ENCODE measurements at places on chromosomes 1 and 21. TPM values are rescaled to one million over a fixed set of nuclear protein-coding genes. Genes with fewer than 3 reads are reported as not detected.
A peak's percentile ranks its signal among the peaks of the same experiment; 100 is the strongest.

- no peak overlapping the region for H3K4me3 ChIP-seq
- no peak for DNase-seq
- no peaks in the 10 kb centered on the region for H3K27me3 ChIP-seq
- no peaks in the 10 kb centered on the region for H3K4me1 ChIP-seq
- no peak overlapping the region for H3K27ac ChIP-seq
These were observed 49.1 kb downstream of the VANGL2 start for GRCh38 chr1:160449494-160449893.

GRCh38 chr21:45555557-45556301 is 13.5 kb upstream of the SLC19A1 start:
- peak overlapping the region; percentile 74 for H3K4me3 ChIP-seq
- H3K27ac ChIP-seq, result peak overlapping the region; percentile 62
- no peaks in the 10 kb centered on the region for H3K36me3 ChIP-seq
- peaks cover 13% of the 10 kb centered on the region for H3K27me3 ChIP-seq
- peaks cover 18% of the 10 kb centered on the region for H3K4me1 ChIP-seq
- peak; percentile 56 for DNase-seq

GRCh38 chr1:17494114-17494729 is 45.3 kb upstream of the ARHGEF10L start:
- H3K27me3 ChIP-seq, result peaks cover 14% of the 10 kb centered on the region
- H3K4me3 ChIP-seq, result no peak overlapping the region
- no peaks in the 10 kb centered on the region for H3K36me3 ChIP-seq
- H3K27ac ChIP-seq, result no peak overlapping the region
- peak; percentile 77 for DNase-seq

DNA sequence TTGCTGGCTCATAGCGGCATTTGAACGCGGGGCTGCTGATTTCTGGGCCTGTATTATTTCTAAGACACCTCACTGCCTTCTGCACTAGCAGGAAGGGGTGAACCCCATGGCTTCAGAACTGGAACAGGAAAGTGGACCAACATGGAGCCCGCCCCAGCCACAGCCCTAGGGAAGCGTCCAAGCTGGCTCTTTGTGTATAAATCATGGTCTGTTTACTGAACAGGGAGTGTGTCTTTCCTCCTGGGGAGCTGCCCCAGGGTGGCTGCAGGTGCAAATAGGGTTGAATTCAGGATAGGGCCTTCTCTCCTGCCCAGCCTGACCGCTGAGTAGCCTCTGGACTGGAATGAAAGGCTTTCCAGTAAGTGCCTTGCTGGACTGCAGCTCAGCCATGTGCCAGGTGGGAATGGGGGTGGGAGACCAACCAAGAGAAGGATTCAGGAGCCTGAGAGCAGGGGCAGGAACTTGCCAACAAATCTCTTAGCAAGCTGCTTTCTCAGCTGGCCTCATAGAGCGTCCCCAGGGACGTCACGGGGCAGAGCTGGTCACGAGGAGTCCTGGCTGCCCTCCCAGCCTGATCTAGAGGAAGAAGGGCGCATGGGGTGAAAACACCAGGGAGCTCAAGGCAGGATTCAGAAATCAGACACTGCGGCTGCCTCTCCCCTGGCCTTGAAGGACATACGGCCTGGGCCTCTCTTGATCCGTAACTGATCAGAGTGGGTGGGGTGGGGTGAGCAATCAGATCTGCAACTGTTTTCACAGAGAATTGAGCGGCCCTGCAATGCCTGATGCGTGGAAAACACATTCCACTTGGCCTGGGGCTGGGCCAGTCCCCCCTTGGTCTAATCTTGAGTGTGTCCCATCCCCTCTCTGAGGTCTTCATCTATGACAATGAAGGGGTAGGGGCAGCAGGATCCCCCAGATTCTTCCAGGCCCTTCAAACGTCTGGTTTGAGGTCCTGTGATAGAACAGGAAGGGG is 56.5 kb upstream of the SELENON start:
- H3K36me3 ChIP-seq, result no peaks in the 10 kb centered on the region
- no peak overlapping the region for H3K4me3 ChIP-seq
- no peak for DNase-seq
- peaks cover 47% of the 10 kb centered on the region for H3K27me3 ChIP-seq
- H3K4me1 ChIP-seq, result no peaks in the 10 kb centered on the region

DNA sequence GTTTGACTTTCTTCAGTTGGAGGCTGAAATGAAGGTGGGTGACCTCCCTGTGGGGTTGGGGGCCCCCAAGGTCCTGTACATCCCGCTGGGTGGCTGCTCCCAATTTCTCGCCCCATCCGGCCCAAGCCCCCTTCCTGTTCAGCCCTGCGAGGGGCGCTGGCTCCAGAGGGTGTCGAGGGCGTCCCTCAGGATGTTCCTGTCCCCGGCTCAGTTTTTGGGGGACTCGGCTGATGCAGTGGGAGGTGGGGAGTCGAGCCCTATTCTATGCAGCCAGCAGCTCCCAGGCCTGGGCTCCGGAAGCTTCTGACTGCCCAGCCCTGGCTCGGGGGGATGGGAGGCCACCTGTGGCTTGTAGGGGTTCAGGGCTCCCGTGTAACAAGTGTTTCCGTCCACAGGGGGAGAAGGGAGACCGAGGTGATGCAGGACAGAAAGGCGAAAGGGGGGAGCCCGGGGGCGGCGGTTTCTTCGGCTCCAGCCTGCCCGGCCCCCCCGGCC is 38.2 kb downstream of the SLC19A1 start:
- H3K36me3 ChIP-seq, result peaks cover 17% of the 10 kb centered on the region
- DNase-seq, result no peak
- H3K27ac ChIP-seq, result no peak overlapping the region
- peaks cover 9% of the 10 kb centered on the region for H3K27me3 ChIP-seq
- no peaks in the 10 kb centered on the region for H3K4me1 ChIP-seq

GRCh38 chr1:172727956-172728603 is 69.2 kb downstream of the FASLG start:
- peaks cover 16% of the 10 kb centered on the region for H3K4me1 ChIP-seq
- no peak overlapping the region for H3K4me3 ChIP-seq
- H3K27me3 ChIP-seq, result no peaks in the 10 kb centered on the region
- H3K27ac ChIP-seq, result no peak overlapping the region
- peaks cover 17% of the 10 kb centered on the region for H3K36me3 ChIP-seq
- peak; percentile 38 for DNase-seq

GRCh38 chr1:234188454-234188792 is 184.8 kb upstream of the COA6 start:
- H3K27me3 ChIP-seq, result no peaks in the 10 kb centered on the region
- no peaks in the 10 kb centered on the region for H3K4me1 ChIP-seq
- H3K4me3 ChIP-seq, result no peak overlapping the region
- H3K27ac ChIP-seq, result no peak overlapping the region
- DNase-seq, result no peak

GRCh38 chr1:44294588-44295007 is 60.5 kb downstream of the ERI3 start:
- peaks cover 18% of the 10 kb centered on the region for H3K4me1 ChIP-seq
- H3K36me3 ChIP-seq, result peaks cover 11% of the 10 kb centered on the region
- H3K27ac ChIP-seq, result peak overlapping the region; percentile 32
- H3K4me3 ChIP-seq, result no peak overlapping the region

DNA sequence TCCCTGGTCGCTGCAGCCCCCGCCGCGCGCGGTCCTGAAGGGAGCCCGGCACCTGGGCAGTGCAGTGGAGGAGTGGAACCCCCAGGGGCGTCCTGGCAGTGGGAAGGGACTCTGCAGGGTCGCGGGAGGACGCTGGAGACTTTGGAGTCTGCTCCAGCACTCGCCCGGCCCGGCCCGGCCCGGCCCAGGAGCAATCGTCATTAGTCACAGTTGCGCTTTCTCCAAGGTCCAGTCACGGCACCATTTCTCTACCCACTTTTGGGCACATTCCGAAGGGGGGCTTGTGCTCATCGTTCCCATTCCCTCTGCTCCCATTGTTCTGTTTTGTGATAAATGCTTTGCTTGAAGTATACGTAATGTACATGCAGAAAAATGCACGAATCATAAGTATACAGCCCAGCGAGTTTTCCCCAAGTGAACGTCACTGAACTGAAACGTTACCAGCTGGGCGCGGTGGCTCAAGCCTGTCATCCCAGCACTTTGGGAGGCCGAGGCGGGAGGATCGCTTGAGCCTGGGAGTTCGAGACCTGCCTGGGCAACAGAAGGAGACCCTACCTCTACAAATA is 999 bp downstream of the THAP3 start:
- peak; percentile 9 for DNase-seq
- H3K4me3 ChIP-seq, result peak overlapping the region; percentile 95
- H3K4me1 ChIP-seq, result peaks cover 41% of the 10 kb centered on the region
- peak overlapping the region; percentile 85 for H3K27ac ChIP-seq
- H3K27me3 ChIP-seq, result peaks cover 8% of the 10 kb centered on the region
- H3K36me3 ChIP-seq, result peaks cover 40% of the 10 kb centered on the region

DNA sequence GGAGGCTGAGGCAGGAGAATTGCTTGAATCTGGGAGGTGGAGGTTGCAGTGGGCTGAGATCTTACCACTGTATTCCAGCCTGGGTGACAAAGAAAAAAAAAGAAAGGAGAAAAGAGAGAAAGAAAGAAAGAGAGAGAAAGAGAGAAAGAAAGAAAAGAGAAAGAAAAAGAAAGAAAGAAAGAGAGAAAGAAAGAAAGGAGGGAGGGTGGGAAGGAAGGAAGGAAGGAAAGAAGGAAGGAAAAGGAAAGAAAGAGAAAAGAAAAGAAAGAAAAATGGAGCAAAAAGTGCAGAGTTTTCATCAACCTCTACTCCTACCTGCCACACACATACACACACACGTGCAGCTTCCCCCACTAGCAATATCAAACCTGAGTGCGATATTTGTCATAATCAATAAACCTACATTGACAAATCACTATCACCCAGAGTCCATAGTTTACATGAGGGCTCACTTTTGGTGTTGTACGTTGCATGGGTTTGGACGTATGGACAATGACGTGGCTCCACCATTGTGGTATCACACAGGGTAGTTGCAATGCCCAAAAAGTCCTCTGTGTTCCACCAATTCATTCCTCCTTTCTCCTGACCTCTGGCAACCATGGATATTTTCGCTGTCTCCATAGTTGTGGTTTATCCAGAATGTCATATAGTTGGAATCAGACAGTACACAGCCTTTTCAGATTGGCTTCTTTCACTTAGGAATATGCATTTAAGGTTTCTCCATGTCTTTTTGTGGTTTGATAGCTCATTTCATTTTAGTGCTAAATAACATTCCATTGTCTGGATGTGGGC is 36.5 kb downstream of the EVA1C start:
- peak; percentile 35 for DNase-seq
- peaks cover 4% of the 10 kb centered on the region for H3K27me3 ChIP-seq
- H3K4me3 ChIP-seq, result no peak overlapping the region
- H3K27ac ChIP-seq, result no peak overlapping the region

- H3K4me3 ChIP-seq, result no peak overlapping the region
- no peak for DNase-seq
- H3K36me3 ChIP-seq, result no peaks in the 10 kb centered on the region
- peaks cover 4% of the 10 kb centered on the region for H3K27me3 ChIP-seq
These were observed 6.7 kb upstream of the SLC19A1 start for GRCh38 chr21:45548711-45549491.

GRCh38 chr1:204112876-204113730 is 38.7 kb downstream of the ETNK2 start:
- H3K36me3 ChIP-seq, result no peaks in the 10 kb centered on the region
- no peak for DNase-seq
- no peak overlapping the region for H3K27ac ChIP-seq

GRCh38 chr1:203271018-203271743 is 34.1 kb upstream of the BTG2 start:
- no peaks in the 10 kb centered on the region for H3K36me3 ChIP-seq
- no peak overlapping the region for H3K27ac ChIP-seq
- 0 out of 2 replicates have a peak overlapping the region, but pooled peaks have one; percentile 5 for H3K4me3 ChIP-seq
- peak; percentile 70 for DNase-seq
- H3K4me1 ChIP-seq, result peaks cover 19% of the 10 kb centered on the region

DNA sequence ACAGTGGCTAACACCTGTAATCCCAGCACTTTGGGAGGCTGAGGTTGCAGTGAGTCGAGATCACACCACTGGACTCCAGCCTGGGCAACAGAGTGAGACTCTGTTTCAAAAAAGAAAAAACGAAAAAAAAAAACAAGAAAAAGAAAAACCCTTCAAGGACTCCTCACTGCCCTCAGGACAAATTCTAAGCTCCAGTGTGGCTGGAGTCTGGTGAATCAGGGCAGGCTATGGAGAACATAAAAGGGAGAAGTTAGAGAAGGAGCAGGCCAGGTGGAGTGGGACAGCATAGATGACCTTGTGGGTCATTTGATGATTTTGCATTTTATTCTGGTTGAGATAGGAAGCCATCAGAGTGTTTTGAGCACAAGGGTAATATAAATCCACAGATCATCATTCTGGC is 12.5 kb upstream of the UAP1 start:
- peaks cover 4% of the 10 kb centered on the region for H3K36me3 ChIP-seq
- no peak overlapping the region for H3K4me3 ChIP-seq
- H3K27me3 ChIP-seq, result no peaks in the 10 kb centered on the region
- DNase-seq, result peak; percentile 8
- peaks cover 21% of the 10 kb centered on the region for H3K4me1 ChIP-seq

GRCh38 chr1:92299477-92300150 is 755 bp downstream of the RPAP2 start:
- H3K4me1 ChIP-seq, result peaks cover 37% of the 10 kb centered on the region
- H3K27me3 ChIP-seq, result no peaks in the 10 kb centered on the region
- peaks cover 15% of the 10 kb centered on the region for H3K36me3 ChIP-seq
- peak overlapping the region; percentile 98 for H3K4me3 ChIP-seq
- H3K27ac ChIP-seq, result peak overlapping the region; percentile 98
- no peak for DNase-seq

DNA sequence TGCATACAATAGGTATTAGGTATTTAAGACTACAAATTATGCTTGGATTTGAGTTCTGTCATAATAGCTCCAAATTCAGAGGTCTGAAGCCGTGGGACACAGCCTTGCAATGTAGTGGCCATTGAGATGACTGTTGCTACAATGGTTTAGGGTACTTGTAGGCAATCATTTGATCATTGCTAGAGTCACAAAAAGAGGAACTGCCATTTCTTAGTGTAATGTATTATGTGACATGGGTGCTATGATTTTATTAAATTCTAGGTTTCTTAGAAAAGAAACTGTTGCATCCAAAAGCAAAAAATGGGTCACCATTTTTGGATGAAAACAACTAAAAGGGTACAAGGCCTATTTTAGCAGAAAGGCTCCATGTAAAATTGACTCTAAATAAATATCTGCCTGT is 129.9 kb upstream of the ZNF644 start:
- no peaks in the 10 kb centered on the region for H3K4me1 ChIP-seq
- peaks cover 2% of the 10 kb centered on the region for H3K27me3 ChIP-seq
- no peak overlapping the region for H3K4me3 ChIP-seq
- no peak for DNase-seq
- H3K27ac ChIP-seq, result no peak overlapping the region

DNA sequence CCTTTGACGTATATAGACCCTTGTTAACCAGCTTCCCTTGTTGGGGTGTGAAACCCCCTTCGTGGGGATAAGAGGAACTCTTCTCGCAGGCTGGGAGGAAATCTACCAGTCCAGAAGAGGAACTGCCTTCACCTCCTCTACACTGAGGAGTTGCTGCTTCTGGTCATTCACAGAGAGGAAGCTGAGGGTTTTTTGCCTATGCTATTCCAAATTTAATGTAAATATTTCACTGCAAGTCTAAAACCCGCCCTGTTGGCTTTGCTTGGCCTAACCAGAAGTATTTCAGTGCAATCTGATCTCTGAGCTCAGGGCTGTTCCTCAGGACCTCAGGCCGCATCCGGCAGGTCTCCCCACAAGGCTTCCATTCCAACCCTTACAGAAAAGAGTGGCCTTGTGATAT is 150.1 kb downstream of the HIVEP3 start:
- H3K36me3 ChIP-seq, result no peaks in the 10 kb centered on the region
- H3K27me3 ChIP-seq, result peaks cover 3% of the 10 kb centered on the region
- H3K4me3 ChIP-seq, result no peak overlapping the region

Gene LRRC53
- total RNA-seq, result not detected

Gene SLC5A9
- total RNA-seq, result not detected

Gene KPRP
- total RNA-seq, result not detected

Gene CRP
- total RNA-seq, result not detected

Gene POFUT2
- 78.4 TPM for total RNA-seq

Gene CNTN2
- total RNA-seq, result not detected

Gene L1TD1
- total RNA-seq, result not detected

Gene INTS11
- total RNA-seq, result 66.3 TPM

Gene TMEM200B
- total RNA-seq, result 13.0 TPM

Gene AGMAT
- not detected for total RNA-seq

Gene SLC30A1
- 25.9 TPM for total RNA-seq

Gene TRIM67
- not detected for total RNA-seq
